ENCODE measurements at places on chromosomes 1 and 21.

DNA sequence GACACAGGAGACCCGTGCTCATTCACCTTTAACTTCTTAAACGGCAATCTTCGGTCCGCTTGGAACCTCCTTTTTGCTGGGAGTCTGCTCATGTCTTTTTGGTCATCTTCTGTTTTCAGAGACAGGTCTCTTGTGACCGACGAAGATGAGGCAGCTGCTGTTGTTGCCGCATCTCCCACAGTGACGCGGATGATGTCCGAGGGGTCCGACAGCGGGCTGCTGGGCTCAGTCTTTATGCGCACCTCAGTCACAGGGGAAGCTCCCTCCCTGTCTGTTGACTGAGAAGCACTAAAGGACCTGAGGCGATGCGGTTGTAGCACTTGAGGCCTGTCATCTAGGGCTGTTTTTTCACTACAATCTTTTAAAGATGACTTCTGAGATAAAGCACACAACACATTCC is 17.6 kb downstream of the ZBTB21 start:
- H3K27me3 ChIP-seq: no peaks in the 10 kb centered on the region
- H3K36me3 ChIP-seq: peaks cover 69% of the 10 kb centered on the region
- H3K4me1 ChIP-seq: no peaks in the 10 kb centered on the region
- H3K27ac ChIP-seq: no peak overlapping the region
- DNase-seq: no peak
- H3K4me3 ChIP-seq: no peak overlapping the region

DNA sequence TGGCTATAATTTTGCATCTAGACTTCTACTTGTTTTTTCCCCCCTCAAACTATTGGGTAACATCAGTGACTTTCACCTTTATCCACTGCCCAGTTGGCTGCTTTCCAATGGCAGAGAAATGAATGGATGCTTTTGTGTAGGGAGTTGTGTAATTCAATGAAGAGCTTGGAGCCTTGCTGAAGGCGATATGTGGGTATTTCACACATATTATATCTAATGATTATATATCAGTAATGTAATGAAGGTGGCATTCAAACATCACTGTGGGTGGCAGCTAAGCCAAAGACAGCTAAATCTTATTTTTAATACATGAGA is 81.2 kb downstream of the TGFB2 start:
- no peak overlapping the region for H3K27ac ChIP-seq
- DNase-seq: no peak
- no peak overlapping the region for H3K4me3 ChIP-seq
- H3K27me3 ChIP-seq: no peaks in the 10 kb centered on the region
- H3K36me3 ChIP-seq: no peaks in the 10 kb centered on the region
- no peaks in the 10 kb centered on the region for H3K4me1 ChIP-seq

DNA sequence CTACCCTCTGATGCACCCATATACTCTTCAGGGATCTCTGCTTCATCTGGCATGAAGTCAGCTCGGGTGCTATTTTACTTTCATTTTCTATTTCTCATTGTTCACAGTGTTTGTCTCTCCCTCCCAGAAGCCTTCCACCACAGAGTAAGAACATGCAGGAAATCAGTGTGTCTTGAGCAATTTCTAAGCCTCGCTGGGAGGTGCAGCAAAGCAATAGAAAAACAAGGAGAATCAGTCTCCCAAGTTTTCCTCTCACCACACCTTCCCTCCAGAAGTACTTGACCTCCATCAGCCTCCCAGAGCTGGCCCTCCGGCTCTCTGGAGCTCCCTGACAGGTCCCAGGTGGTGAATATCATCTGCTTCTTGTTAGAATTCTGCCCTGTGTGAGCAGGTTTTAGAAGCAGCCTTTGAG is 594.7 kb upstream of the CAMK1G start:
- no peak for DNase-seq
- no peak overlapping the region for H3K27ac ChIP-seq
- H3K4me3 ChIP-seq: no peak overlapping the region
- peaks cover 6% of the 10 kb centered on the region for H3K36me3 ChIP-seq

GRCh38 chr1:64912191-64912590 is 54.2 kb downstream of the JAK1 start:
- H3K36me3 ChIP-seq: no peaks in the 10 kb centered on the region
- no peak overlapping the region for H3K4me3 ChIP-seq
- H3K4me1 ChIP-seq: peaks cover 4% of the 10 kb centered on the region
- no peak for DNase-seq

- no peak overlapping the region for H3K4me3 ChIP-seq
- H3K27ac ChIP-seq: peak overlapping the region; percentile 3
- no peaks in the 10 kb centered on the region for H3K4me1 ChIP-seq
- no peaks in the 10 kb centered on the region for H3K36me3 ChIP-seq
- H3K27me3 ChIP-seq: peaks cover 12% of the 10 kb centered on the region
Measured at GRCh38 chr1:119467857-119468668, 38.9 kb upstream of the HSD3B1 start.

- peaks cover 5% of the 10 kb centered on the region for H3K27me3 ChIP-seq
- no peak for DNase-seq
- H3K4me1 ChIP-seq: peaks cover 14% of the 10 kb centered on the region
Measured at GRCh38 chr21:34825101-34825500, 156.3 kb downstream of the CLIC6 start.

DNA sequence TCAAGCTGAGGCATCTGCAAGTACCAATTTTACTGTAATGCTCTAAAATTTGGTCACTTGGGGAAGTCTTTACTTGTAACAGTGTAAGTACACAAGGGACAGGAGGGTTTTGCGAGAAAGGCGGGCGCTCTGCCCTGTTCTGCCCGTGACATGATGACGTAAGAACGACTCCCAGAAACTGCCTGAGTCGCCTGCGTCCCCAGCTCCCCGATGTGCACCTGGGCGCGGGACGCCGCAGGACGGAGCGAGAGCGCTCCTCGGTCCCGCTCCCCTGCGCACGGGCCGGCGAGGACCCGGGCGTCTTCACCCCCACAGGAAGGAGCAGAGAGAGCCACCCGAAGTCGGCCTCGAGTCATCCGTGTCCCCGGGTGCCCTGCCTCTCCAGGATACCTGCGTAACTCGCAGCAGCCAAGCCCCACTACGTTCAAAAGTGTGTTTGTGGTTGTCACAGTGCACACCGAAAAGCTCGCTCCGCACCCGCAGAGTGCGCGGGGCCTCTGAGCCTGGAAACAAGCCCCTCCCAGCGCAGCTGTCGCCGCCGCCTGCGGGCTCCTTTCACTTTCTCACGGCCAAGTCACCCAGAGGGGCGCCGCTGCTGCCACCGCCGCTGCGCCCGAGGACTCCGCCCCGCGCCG is 3.3 kb upstream of the ZBTB18 start:
- H3K4me1 ChIP-seq: peaks cover 12% of the 10 kb centered on the region
- H3K4me3 ChIP-seq: peak overlapping the region; percentile 97
- H3K27me3 ChIP-seq: peaks cover 26% of the 10 kb centered on the region
- H3K36me3 ChIP-seq: no peaks in the 10 kb centered on the region

- no peak overlapping the region for H3K4me3 ChIP-seq
- H3K36me3 ChIP-seq: no peaks in the 10 kb centered on the region
- DNase-seq: no peak
- peaks cover 22% of the 10 kb centered on the region for H3K4me1 ChIP-seq
Measured at GRCh38 chr1:239126884-239127283, 259.5 kb upstream of the CHRM3 start.

DNA sequence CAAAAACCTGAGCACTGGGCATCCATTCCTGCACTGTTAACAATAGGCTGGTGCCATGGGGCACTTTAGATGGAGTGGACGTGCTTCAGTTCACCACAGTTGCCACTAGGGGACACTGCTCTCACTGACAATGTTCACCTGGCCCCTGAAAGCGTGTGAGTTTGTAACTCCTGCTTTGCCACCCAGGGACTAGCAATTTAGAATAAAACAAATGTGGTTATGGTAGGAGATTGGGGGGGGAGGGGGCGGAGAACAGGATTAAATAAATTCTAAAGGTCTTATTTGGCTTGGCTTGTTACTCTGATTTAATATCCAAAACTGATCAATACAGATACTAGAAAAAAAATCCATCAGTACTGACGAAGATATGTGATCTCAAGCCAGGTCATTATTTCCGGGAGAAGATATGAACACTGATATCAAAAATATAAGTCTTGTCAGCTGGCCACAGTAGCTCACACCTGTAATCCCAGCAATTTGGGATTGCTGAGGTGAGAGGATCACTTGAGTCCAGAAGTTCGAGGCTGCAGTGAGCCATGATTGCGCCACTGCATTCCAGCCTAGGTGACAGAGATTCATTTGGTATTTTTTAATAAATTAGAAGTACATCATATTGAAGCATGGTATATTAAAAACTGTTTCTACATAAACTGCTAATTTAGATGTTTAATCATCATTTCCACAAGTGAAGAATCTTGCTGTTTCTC is 23.2 kb downstream of the INTS7 start:
- H3K4me3 ChIP-seq: no peak overlapping the region
- peak; percentile 64 for DNase-seq
- H3K27me3 ChIP-seq: peaks cover 3% of the 10 kb centered on the region
- no peaks in the 10 kb centered on the region for H3K4me1 ChIP-seq
- H3K27ac ChIP-seq: no peak overlapping the region
- peaks cover 54% of the 10 kb centered on the region for H3K36me3 ChIP-seq

DNA sequence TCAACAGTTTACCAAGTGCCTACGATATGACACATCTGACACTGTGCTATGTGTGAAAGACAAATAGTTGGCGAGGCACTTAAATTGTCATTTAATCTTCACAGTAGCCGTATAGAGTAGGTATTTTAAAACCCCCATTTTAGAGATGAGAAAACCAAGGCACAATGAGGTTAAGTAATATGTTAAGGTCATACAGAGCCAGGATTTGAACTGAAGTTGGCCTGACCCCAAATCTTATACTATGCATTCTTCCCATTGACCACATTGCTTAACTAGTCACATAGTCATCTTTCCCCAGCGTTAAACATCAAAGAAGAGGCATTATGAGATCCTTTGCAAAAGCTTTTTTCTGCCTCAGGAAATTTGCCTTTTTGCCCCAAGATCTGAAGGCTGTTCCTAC is 3.9 kb downstream of the INKA2 start:
- DNase-seq: no peak
- peaks cover 18% of the 10 kb centered on the region for H3K4me1 ChIP-seq
- H3K4me3 ChIP-seq: no peak overlapping the region
- H3K27me3 ChIP-seq: peaks cover 9% of the 10 kb centered on the region
- no peak overlapping the region for H3K27ac ChIP-seq

- no peak overlapping the region for H3K27ac ChIP-seq
- peaks cover 26% of the 10 kb centered on the region for H3K4me1 ChIP-seq
- no peak for DNase-seq
Measured at GRCh38 chr1:36729716-36730510, 247.2 kb upstream of the CSF3R start.

- no peaks in the 10 kb centered on the region for H3K36me3 ChIP-seq
- peaks cover 52% of the 10 kb centered on the region for H3K27me3 ChIP-seq
- no peak overlapping the region for H3K4me3 ChIP-seq
- H3K27ac ChIP-seq: no peak overlapping the region
- DNase-seq: no peak
Measured at GRCh38 chr1:204647805-204648153, 37.8 kb downstream of the LRRN2 start.

DNA sequence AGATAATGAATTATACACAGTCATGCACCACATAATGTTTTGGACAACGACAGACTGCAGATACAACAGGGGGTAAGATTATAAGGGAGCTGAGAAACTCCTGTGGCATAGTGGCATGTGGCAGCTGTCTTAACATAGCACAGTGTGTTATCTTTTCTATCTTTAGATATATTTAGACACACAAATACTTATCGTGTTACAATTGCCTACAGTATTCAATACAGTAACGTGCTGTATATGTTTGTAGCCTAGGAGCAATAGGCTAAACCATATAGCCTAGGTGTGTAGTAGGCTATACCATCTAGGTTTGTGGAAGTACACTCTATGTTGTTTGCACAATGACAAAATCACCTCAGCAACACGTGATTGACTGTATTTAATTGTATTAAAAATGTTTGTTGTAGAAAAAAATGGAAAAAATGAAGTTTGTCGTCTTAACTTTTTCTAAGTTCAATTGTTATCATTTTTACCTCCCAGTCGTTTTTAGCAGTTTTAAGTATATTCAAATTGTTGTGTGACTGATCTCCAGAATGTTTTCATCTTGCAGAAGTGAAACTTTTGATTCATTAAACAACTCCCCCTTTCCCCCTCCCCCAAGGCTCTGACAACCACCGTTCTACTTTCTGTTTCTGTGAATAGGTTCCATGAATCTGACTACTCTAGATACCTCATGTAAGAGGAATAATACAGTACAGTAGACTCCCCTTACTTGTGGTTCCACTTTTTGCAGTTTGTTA is 351.0 kb upstream of the B3GALT2 start:
- no peaks in the 10 kb centered on the region for H3K27me3 ChIP-seq
- no peak overlapping the region for H3K27ac ChIP-seq
- peaks cover 7% of the 10 kb centered on the region for H3K4me1 ChIP-seq
- H3K36me3 ChIP-seq: no peaks in the 10 kb centered on the region

GRCh38 chr1:66642992-66643391 is 109.0 kb downstream of the SGIP1 start:
- no peaks in the 10 kb centered on the region for H3K36me3 ChIP-seq
- peaks cover 14% of the 10 kb centered on the region for H3K27me3 ChIP-seq
- no peak overlapping the region for H3K4me3 ChIP-seq
- no peak overlapping the region for H3K27ac ChIP-seq

Measured in nephron progenitor cell (in vitro differentiated cells).